SK-MEL-5 (cell line): ENCODE measurements at places on chromosomes 1 and 21. TPM values are rescaled to one million over a fixed set of nuclear protein-coding genes. Genes with fewer than 3 reads are reported as not detected.

Gene RNPEP
- total RNA-seq, result 61.4 and 63.8 TPM in 2 replicates

Gene LEPROT
- 46.3 and 49.4 TPM in 2 replicates for total RNA-seq

Gene SERPINC1
- not detected in 2 replicates for total RNA-seq

Gene TSPAN1
- not detected in 2 replicates for total RNA-seq

Gene SIM2
- 0.45 and 0.50 TPM in 2 replicates for total RNA-seq

Gene S100A9
- not detected in 2 replicates for total RNA-seq

Gene ECM1
- 192 TPM in 2 replicates for total RNA-seq
